CD4-positive, alpha-beta T cell treated with Interleukin-6 for 4 hours (primary cell): ENCODE measurements at places on chromosomes 1 and 21.

DNA sequence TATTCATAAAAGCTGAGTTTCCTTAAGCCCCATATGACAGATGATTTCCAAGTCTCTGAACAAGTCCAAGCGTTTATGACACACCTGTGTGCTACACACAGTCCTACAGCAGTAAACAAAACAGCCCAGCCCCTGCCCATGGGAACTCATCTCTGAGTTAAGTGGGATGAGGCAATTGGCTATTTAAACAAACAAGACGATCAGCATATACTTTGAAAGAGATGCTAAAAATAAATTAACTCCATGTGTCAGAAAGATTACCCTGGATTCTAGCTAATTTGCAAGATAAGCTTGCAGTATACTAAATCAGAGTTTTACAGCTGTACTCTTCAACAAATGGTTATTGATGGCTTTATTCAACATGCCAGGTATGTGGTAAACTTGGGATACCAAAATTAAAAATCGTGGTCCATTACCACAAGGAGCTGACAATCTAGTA lies 7.0 kb downstream of the PSMG1 start:
- no peak for DNase-seq

DNA sequence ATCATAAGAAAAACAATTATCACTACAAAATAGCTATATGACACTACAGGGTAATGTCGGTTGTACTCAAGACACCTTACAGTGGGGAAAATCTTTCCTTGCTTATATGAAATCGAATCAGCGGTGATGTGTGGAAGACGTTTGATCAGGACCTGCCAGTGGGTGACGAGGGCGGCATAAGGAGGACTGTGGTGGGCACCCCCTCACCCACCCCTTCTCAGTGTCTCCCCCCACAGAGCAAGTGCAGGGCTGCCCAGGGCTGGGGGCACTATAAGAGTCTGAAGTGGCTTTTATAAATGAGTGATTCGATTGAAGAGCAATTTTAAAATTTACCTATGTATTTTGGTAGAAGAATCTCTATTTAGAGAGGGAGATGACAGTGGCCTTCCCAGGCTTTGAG lies 35.8 kb downstream of the CRYAA start:
- no peak for DNase-seq

GRCh38 chr1:220928320-220928719 lies 49.1 kb downstream of the HLX start:
- DNase-seq: no peak

- DNase-seq: peak; percentile 63
These were observed 2.2 kb upstream of the EPHA2 start for GRCh38 chr1:16158025-16158424.

- DNase-seq: no peak
These were observed 7.4 kb downstream of the WNT3A start for GRCh38 chr1:228013935-228014930.

- no peak for DNase-seq
These were observed 7.7 kb upstream of the CDC42 start for GRCh38 chr1:22044690-22045420.

- no peak for DNase-seq
These were observed 366.8 kb upstream of the DPYD start for GRCh38 chr1:98287626-98288025.

DNA sequence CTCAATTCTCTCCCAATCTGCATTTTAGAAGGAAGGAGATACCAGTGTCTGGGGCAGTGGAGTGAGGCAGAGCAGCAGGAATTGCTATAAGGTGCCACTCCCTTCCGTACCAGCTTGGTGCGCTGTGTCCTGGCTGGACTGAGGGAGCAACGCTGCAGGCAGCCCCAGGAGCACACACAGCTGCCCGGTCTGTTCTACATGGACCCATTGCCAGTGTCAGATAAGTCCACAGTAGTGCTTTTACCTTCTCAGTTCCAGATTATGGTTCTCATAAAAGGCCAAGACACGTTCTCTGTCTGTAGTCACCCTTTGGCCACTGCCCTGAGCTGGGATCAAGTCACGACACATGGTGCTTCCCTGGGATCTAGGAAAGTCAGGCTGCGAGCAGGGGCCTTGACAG lies 44.1 kb upstream of the BARHL2 start:
- no peak for DNase-seq

- DNase-seq: no peak
These were observed 400.6 kb downstream of the NTNG1 start for GRCh38 chr1:107541412-107541811.

- no peak for DNase-seq
These were observed 82.2 kb upstream of the NFASC start for GRCh38 chr1:204788470-204788869.
